Amniotic epithelial cell (primary cell): ENCODE measurements at places on chromosomes 12 and 14.

DNA sequence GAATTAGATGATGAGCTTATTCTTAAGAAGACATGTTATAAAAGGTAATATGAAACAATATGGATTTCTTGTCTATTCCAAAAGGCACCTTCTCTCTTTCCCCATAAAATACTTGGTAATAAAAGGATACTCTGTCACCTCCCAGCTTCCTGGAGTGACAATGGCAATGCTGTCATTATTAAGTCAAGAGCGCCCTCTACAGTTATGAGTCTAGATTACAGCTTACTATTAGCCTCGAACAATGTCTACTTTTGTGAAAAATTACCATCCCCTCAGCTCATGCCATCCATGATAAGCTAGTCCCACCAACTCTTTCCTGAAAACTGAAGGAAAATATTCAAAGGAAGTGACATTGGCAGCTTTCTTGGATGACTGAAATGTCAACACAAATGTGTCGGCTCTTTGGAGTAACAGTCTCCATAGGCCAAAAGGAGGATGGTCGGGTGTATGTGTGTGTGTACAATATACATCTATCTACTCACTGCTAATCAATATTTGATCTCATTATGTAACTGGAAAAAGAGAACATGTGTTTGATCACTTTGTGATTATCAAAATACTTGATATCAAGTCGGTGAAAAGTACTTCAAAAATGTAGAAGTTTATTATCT, 48.7 kb upstream of the CDKN3 start:
- DNase-seq: no peak

GRCh38 chr12:65522956-65523860, 244.7 kb downstream of the MSRB3 start:
- peak; percentile 86 for DNase-seq

DNA sequence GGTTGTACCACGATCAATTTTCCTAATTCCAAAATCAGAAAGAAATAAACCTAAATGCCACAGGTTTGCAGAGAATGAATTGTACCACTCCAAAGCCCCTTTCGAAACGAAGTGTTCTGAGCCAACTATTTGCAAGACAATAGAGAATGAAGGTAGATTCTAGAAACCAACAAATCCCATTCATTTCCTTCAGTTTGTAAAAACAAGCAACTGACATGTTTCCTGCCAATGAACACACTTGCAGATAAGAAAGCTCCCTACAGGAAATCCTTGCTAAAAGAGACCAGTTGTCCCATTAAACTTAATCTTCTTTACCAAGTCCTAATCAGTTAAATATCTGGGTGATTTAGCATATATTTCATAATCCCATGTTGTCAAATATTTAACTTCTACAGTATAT, 198.4 kb upstream of the FOXN3 start:
- DNase-seq: no peak

DNA sequence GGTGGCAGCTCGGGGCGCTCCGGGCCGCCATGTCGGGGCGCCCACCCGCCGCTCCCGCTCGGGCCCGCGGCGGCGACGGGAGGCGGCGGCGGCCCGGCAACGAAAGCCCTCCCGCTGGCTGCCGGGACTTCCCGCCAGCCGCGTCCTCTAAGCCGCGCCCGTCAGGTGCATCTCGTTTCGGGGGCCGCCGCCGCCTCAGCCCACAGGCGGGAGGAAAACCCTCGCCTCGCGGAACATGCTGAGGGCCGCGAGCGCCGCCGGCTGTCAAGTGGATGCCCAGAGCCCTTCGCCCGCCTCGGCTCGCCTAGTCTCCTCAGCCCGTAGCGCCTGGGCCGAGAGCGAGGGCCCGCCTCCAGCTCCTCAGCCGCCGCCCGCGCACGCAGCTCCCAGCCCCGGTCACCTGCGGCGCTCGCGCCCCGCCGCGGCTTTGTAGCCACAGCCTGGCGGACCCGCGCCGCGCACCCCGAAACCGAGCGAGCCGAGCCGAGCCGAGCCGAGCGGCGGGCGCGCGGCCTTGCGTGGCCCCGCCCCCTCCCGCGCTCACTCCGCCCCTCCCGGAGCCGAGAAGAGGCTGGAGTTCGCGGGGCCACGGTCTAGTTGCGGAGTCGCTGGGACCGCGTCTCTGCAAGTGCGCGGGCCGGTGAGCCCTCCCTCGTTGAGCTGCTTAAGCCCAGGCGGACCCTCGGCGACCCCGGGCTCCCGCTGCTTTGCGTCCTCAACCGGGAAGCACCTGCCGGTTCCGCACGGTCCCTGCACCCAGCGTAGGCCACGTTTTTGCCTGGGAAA, at the start of gene EML5:
TSS of gene EML5 (minus strand) at position 481 of the 786 bp plus-strand sequence. CDS start at position 31, 450 bp downstream.
- DNase-seq: peak; percentile 50

- DNase-seq: peak; percentile 13
Measured at GRCh38 chr12:18275981-18276380, 14.7 kb downstream of the PIK3C2G start.

DNA sequence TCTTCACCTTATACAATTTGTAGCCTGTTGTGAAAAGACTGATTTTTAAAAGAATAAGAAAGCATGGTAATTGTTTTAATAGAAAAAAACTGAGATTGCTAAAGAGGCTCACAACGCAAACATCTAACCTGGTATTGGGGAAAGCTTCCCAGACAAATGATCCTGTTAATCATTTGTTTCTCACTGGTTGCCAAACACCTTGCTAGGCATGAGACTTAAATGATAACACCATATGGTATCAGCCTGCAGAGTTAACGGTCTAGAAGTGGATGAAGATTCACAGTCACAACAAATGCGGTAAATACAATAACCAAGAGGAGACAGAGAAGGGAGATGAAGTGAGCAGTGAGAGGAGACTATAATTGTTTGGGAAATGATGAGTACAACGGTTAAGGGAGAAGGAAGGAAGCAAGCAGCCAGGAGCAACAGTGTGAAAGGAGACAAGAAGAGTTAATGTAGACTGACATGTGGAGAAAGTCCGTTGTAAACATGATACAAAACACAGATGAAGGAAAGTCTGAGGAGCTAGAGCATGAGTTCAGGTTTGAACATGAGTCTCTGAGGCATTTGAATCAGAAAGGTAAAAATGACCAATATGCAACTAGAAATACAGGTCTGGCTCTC, 19.8 kb downstream of the GXYLT1 start:
- no peak for DNase-seq

DNA sequence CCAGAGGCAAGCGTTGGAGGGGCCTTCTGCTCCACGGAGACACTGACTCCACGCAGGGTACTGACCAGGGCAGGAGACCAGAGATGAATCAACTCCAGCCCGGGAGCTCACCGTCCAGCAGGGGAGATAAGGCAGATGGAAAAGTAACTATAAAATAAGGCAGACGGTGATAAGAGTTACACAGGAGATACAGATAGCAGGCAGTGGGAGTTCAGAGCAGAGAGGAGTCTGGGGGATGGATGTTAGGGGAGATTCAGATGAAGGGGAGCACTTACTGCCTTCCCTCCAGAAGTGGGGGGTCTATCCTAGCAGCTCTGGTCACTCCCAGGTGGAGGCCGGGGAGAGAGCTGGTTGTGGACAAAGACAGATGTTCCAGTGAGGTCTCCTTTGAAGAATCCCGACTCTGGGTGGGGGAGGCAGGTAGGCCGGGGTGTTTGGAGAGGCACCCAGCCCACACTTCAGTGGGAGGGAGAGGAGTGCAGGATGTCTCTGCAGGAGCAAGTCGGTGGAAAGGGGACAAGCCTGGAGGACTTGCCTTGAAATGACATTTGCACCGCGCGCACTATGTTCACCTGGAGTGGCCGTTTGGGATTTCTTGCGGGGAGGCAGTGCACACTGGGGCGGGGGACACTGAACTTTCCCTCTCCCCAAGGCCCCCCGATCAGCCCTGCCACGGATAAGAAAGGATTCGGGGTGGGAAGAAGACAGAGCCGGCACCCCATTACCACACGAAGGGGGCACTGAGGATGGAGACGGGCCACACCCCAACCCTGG, 1.2 kb downstream of the PITPNM2 start:
- peak; percentile 50 for DNase-seq

DNA sequence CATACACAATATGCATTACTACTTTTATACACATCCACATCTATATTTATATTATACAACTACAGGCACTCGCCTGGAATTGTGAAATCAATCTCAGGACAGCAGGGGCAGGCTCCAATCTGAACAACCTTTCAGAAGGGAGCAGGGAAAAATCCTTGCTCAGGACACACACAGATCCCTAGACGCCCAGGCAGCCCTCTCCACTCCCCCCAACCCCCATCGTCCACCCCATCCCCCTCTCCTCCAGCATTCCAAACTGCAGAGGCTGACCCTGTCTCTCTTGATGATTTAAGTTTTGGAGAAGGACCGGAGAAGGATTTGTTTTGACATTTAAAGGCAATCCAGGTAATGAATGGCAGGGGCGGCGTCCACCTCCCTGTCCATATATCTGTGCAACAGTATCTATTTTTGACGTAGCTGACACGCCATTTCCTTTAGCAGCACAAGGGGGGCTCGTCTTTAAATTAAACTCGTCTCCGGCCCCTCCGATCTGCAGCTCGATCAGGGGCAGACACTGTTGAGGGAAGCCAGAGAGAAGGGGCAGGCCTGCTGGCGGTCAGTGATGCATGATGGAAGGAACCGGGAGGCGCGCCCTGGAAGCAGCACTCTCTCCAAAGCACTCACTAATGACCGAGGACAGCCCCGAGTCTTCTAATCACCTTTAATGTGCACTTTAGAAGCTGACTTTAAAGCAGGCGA, 95.0 kb upstream of the TBX5 start:
- no peak for DNase-seq

GRCh38 chr12:93419388-93420034, 22.2 kb downstream of the UBE2N start:
- DNase-seq: peak; percentile 70

- no peak for DNase-seq
Measured at GRCh38 chr12:4471256-4471655, 25.6 kb upstream of the FGF6 start.

- DNase-seq: peak; percentile 55
Measured at GRCh38 chr14:34623506-34623905, 6.4 kb downstream of the SNX6 start.

DNA sequence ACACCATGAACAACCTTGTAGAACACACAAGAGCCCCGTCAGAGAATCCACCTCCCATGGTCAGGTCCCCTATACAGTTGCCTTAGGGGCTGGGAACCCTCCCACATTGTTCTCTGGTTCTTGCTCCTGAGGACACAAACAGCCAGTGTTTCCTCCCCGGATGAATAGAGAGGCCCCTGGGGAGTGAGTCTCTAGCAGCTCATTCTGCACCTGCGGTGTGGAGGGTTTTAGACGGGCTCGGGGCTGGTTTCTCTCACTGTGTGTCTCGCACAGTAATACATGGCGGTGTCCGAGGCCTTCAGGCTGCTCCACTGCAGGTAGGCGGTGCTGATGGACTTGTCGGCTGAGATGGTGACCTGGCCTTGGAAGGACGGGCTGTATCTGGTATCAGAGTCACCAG, 1052.1 kb downstream of the TMEM121 start:
- DNase-seq: no peak

DNA sequence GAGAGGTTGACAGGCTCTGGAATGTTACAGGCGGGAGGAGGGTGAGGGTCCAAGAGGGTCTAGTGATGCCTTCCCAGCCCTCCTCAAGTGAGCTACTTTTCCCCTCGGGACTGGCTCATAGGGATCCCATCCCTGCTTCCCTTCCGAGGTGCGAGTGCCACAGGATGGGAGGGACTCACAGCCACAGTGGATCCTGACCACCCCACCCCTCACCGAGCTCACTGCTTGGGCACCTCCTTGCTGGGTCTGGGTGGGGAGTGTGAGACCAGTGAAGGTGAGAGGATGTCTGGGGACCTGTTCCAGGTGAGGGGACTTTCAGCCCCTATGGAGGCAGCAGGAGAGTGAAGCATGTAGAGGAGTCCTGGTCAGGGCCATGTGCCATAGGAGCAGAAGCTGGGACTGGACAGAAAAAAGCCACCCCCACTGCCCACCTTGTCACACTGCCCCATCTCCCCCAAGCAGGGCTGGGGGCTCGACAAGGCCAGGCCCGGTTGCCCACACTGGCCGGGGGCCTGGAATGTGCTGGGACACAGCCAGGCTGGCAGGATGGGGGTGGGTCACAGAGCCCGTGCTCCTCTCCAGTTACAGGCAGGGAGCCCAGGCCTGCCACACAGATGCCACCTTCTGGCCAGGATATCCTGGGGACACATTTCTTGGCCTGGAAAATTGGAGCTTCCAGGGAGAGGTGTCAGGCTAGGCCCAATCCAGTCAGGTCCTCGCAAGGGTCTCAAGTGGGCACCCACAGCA, 1.7 kb upstream of the TNS2 start:
- DNase-seq: no peak

DNA sequence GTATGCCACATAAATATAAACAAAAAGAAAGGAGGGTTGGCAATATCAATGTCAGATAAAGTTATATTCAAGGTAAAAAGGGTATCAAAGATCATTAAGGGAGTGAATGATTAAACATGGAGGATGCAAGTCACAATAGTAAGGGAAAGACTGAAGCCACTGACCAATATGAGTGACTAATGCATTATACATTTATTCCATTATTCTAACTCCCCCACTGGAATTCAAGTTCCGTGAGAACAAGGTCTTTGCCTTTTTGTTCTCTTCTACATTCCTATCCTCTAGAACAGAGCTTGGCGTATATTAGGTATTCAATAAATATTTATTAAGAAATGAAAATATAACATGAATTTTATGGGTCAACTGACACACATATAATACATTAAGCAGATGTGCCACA, 30.7 kb downstream of the MAP4K5 start:
- peak; percentile 67 for DNase-seq

- DNase-seq: peak; percentile 16
Measured at GRCh38 chr12:79687711-79688260, 3.0 kb downstream of the PAWR start.

GRCh38 chr14:90587918-90588317, 191.1 kb downstream of the CALM1 start:
- peak; percentile 54 for DNase-seq

GRCh38 chr14:43532825-43533416, 974.2 kb downstream of the FSCB start:
- no peak for DNase-seq

- no peak for DNase-seq
Measured at GRCh38 chr12:31574803-31575575, 15.9 kb downstream of the DENND5B start.

GRCh38 chr14:92694807-92695206, 53.6 kb downstream of the LGMN start:
- no peak for DNase-seq

GRCh38 chr12:131060011-131060703, 106.5 kb downstream of the ADGRD1 start:
- no peak for DNase-seq

- DNase-seq: peak; percentile 74
Measured at GRCh38 chr12:120846721-120847120, 57.4 kb downstream of the SPPL3 start.
